Nephron progenitor cell (in vitro differentiated cells): ENCODE measurements at places on chromosomes 3 and 15.

DNA sequence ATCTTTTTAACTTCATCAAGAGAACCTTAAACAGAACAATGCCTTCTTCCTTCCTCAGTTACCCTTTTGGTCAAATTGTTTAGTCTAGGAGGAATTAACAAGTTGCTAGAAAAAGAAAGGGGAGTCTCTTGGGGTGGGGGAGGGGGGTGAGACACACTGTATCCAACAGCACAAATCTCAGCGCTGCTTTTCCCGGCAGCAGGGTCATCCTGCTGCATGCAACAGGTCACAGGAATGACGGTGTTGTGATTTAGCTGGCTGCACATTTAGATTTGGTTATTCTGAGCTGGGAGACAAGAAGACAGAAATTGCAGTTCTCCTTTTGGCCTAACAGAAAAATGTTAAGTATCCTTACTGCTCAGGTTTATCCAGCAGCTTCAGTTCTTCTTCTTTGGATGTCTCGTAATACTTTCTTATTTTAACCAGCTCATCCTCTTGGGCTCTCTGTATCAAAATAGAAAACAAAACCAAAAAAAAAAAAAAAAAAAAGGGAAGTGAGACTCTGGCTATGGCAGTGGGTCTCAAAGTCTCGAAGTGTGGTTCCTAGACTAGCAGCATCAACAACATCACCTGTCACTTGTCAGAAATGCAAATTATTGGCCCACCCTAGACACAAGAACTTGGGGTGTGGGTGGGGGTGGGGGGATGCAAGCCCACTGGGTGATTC is 190.5 kb downstream of the GREM1 start:
- peak; percentile 6 for DNase-seq

GRCh38 chr3:16297997-16298885 is 33.2 kb downstream of the OXNAD1 start:
- DNase-seq, result no peak

DNA sequence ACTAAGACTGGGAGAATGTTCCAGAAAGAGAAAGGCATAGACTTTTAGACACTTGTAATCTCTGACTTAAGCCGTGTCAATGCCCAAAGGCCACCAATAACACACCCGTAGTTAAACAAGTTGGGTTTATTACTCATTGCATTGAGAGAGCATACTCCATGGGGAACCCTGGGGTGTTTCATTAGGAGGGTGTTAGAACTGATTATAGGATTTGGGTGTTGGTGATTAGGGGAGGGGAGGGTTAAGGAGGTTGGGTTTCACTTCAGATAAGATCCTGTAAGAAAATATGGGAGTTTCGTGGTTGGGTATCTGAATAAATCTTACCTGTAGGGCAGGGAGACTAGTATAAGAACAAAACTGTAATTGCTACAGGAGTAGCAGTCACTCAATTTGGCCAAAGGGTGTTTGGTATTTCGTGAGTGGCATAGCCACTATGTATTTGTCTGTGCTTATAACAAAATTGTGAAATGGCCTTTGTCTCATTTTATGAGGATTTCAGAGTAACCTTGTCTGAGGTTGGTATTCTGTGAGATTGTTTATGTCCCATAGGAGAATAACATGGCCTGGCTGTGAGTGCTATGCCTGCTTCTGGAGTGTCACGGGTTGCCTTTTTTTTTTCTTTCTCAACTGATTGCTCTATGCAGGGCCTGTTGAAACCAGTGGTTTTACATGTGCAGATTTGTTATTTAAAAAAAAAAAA is 2.9 kb downstream of the HACD3 start:
- DNase-seq, result no peak

DNA sequence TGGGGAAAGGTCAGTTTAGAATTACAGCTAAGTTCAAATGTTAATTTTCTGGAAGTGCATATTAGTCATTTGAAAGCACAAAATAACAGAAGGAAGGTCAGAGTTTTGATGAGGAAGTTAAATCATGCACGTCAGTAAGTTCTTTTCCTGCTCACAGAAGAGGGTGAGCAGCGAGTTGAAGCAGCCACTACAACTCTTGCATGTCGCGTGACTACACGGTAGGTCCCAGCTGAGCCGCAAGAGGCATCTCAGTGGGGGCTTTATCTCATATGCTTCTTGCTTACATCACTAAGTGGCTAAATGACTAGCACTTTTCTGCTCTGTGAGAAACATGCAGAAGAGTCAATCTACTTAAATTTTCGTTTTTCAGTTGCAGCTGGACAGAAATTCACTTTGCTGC is 21.3 kb upstream of the SEC62 start:
- DNase-seq, result no peak

DNA sequence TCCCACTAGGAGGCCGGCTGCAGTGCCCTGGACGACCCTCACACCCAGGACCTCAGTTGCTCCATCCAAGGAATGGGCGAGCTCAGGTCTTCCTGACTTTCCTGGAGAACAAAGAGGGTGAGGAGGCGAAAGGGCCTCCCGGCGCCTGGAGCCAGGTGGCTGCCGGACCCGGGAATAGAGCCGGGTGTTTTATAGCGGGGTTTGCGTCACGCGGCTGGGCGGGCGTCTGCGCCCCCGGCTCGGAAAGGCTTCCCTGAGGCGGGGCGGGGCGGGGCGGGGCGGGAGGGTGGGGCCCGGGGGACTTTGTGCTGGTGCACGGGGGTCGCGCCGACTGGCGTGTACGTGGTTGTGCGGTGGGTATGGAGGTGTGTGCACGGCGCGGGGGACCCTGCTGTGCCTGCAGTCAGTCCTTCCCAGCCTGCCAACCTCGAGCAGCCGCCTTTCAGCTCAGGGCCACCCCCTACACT is 4.6 kb upstream of the PRKCD start:
- DNase-seq, result peak; percentile 51

DNA sequence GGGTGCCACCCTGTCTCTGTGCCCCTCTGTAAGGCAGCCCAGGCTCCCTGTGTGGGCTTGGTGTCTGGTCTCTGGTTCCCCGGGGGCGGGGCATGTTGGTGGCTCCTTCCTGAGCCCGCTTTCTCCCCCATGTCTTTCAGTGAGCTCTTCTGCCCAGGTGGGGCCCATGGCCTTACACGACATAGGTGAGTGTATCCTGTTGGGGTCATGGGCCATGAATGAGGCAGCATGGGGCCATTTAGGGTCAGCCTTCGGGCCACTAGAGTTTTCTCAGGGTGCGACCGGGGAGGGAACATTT is 195.1 kb downstream of the UBE3A start:
- no peak for DNase-seq

DNA sequence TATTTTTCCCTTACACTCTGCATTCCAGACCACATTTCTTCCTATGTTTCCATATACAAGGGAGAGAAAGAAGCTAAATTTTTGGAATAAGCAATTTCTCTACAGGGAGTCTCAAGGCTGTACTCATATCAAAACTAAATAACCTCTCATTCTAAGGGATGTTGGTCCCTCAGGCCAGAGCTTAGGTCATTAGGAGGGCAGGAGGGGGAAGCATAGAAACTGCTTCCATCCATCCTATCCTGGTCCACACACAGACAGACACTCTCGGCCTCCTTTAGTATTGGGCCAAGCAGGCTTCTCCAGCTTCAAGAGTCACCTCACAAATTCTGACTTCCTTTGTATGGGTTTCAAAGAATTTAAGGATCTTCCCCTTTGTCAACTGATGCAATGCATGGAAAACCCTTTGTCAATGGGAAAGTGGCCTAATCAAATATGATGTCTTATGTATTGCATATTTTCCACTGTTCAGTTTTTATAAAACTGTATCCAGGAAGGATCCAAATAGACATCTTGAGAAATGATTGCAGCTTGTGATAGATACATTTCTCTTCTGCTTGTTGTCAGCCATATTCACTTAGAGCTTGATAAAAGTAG is 140.7 kb upstream of the RARB start:
- DNase-seq, result no peak

- DNase-seq, result no peak
Observed at GRCh38 chr15:68749793-68750192, 70.9 kb downstream of the ANP32A start.

- no peak for DNase-seq
Observed at GRCh38 chr3:194083637-194084224, 52.2 kb upstream of the HES1 start.

- DNase-seq, result no peak
Observed at GRCh38 chr15:45376967-45377608, 1.3 kb downstream of the GATM start.

GRCh38 chr3:183484431-183485075 is 56.1 kb upstream of the MCF2L2 start:
- DNase-seq, result no peak

GRCh38 chr15:70385052-70385451 is 287.3 kb upstream of the TLE3 start:
- DNase-seq, result no peak

DNA sequence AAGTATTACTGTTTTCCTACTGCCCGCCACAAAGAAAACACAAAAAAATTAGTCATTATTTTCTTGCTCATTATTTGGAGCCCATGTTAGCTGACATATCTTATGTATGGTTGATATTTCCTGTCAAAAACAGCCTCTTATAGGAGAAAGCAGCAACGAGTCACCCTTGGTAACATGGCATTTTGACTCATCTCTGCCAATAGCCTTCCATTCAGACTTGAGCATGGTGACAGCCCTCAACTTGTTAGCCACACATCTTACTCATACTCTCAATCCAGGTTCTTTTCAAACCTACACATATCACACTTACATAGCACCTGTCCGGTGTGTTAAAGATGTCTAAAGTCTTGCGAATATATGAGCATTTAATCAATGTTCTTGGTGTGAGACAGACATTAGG is 109.4 kb upstream of the SAMMSON start:
- no peak for DNase-seq

GRCh38 chr3:8482960-8483665 is 18.5 kb upstream of the LMCD1 start:
- DNase-seq, result no peak

DNA sequence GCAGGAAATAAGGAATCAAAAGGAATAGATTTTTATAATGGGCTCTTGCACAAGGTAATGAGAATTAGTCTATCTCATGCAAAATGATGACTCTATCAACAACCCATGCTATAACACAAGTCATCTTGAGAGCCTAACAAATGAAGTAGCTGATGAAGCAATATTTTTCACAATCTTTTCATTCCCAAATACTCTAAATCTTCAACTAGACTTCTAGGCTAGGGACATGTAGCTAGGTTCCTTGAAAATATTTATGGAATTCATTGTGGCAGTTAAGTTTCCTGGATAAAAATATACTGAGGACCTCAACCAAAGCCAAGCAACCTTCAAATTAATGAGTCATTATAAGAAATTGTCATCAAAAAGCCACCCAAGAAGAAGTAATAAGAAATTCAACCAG is 55.4 kb downstream of the DCBLD2 start:
- no peak for DNase-seq

DNA sequence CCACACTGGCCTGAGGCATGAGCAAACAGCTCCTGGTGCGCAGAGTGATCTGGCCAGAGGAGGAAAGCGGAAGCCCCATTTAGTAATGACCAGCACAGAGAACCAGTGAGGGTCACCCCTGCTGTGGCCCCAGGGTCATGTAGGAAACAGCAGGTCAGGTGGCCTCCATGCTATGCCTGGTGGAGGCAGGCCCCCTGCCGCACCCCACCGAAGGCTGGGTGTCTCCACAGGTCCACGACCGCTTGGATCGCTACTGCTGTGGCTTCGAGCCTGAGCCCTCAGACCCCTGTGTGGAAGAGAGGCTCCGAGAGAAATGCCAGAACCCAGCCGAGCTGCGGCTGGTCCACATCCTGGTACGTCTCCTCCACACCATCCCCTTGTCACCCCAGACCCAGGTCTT is 52.6 kb downstream of the POMGNT2 start:
- DNase-seq, result no peak

GRCh38 chr3:189233225-189233858 is 61.6 kb downstream of the TPRG1 start:
- peak; percentile 54 for DNase-seq

GRCh38 chr3:61162965-61163364 is 88.3 kb downstream of the FHIT start:
- DNase-seq, result no peak

DNA sequence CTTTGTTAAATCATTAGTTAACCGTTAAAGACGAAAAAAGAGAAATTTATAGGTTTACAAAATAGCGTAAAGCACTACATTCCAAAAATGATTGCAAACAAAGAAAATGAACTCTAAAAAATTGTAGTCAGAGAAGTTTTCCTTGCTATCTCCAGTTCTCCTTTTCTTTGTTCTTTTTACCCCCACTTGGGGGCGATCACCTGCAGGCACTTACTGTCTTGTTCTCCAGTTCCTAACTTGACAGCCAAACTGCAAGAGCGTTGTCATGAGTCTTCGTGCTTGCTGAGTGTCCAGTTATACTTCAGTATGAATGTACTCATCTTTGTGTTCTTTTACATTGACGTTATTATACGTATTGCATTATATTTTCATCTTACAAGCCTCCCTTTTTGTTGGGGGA is 54.5 kb downstream of the CHD2 start:
- DNase-seq, result peak; percentile 4

DNA sequence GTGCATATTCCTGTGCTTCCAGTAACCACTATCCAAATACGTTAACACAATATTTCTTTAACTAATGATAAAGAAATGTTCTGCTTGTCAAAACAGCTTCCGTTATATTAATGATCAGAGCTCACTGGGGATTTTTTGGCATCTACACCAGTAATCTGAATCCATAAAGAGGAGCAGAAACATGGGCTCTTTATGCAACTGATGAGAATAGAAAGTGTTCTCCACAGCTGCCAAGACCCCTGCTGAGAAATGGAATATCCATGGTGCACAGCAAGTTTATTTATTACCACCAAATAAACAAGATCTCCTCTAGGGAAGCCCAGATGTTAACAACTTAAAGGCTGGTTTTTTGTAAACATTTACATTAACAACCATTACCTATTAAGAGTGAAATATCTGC is 54.5 kb downstream of the ALDH1A2 start:
- no peak for DNase-seq

GRCh38 chr3:161220850-161221753 is at the start of gene NMD3:
NMD3 (plus strand) TSS chr3:161221311; CDS start chr3:161222014, 703 bp downstream.
- peak; percentile 93 for DNase-seq

DNA sequence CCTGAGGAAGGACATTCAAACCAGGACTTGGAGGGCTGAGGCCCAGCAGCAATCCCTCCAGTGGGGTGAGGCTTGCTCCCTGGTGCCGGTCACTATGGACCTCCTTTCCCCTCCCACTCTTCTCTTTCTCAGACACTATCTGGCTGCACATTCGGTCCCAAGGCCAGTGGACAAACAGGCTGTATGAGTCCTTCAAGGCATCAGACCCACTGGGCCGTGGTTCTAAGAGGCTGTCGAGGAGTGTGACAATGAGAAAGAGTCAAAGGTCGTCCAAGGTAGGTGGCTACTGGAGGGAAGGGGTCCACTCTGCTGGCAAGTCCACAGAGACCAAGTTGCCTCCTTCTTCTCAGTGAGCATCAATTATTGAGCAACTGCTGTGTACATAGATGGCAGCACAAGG is 28.0 kb downstream of the NOX5 start:
- DNase-seq, result no peak

- no peak for DNase-seq
Observed at GRCh38 chr15:90046911-90047392, 45.8 kb downstream of the ZNF710 start.

GRCh38 chr15:70259028-70259424 is 161.3 kb upstream of the TLE3 start:
- peak; percentile 45 for DNase-seq

- DNase-seq, result no peak
Observed at GRCh38 chr3:175308097-175308496, 449.0 kb downstream of the NAALADL2 start.
